ENCODE measurements at places on chromosomes 4 and X.

- DNase-seq: no peak
These were observed 20.0 kb downstream of the ZNF330 start for GRCh38 chr4:141240671-141241070.

GRCh38 chrX:2314831-2315365 lies 185.9 kb downstream of the DHRSX start:
- DNase-seq: no peak

- no peak for DNase-seq
These were observed 111.3 kb downstream of the MAGEE1 start for GRCh38 chrX:76538860-76539259.

DNA sequence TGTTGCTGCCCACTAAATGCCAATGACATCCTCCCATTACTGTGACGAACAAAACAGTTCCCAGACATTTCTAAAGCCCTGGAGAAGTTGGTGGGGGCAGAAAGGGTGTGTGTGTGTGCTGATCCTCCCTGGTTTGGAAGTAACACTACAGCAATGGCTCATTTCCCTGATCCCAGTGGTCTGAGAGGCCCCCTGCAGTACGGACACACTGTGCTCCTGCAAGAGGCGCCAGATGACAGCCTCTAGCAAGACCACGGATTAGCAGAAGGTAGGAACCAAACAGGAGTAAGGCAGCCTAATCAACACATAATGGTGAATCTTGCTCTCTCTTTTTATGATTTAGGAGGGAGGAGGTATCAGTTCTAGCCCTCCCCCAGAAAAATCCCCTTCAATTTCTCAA lies 49.6 kb downstream of the CHRDL1 start:
- DNase-seq: no peak

- no peak for DNase-seq
These were observed 190.1 kb upstream of the GPRIN3 start for GRCh38 chr4:89497517-89498308.

DNA sequence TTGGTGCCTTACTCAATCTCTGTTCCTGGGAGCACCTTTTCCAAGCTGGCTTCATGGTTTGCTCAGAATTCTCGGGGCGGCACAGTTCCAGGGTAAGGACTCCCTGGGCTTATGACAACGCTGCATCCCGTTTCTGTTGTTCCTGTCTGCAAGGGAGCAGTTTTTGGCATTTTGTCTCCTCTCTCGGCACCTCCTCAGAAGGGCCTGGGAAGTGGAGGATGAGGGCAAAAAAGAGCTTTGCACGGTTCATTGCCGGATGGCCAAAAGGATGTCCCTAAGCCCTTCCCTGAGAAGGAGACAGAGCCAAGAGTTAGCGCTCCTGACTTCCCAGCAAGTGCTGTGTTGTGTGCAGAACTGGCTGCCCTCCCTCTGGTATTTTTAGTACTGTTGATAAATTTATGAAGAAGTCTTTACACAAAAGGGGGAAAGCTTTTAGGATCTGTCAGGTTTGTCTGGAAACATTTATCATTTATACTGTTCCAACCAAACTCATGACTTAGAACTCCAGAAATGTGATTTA lies 13.4 kb downstream of the SRD5A3 start:
- DNase-seq: no peak

DNA sequence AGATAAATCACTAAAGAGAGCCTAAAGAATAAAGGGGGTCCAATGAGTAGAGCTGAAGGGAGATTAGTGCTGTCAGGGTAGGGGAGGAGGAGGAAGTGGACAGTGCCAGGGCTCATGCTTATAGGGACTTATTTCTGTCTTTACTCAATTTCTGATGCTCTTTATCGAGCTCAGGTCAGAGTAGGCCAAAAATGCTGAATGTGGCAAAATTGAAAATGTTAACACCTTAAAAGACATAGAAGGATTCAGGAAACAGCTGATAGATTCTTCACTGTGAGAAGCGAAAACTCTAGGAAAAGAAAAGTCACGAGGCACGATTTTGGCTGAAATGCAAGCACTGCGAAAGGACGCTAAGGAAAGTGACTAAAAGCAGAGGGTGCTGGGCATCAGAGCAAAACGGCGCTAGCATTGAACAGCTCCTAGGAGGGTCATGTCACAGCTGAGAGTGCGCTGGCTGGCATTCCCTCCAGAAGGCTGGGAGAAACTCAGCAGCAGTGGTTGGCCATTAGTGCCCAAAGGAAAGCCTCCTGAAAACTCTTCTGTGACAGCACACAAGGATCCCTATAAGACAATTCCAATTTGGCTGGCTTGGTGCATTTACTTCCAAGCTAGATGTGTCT lies 150.9 kb downstream of the HS6ST2 start:
- no peak for DNase-seq

DNA sequence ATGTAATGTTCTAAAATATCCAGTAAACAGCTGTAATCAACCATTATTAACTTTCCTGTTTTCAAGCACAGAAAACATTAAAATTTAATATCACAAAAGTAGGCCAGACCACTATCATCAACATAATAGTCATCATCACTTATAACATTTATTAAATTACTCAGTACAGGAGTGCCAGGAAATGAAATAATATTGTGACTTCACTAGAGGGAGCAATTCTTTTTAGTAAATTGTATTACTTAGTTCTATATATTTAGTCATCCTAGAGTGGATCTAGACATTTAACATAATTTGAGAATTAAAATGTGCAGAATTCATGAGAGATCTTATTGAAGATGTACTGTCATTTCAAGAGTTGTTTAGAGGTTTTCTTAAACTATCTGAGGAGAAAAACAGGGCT lies 33.6 kb downstream of the PITX2 start:
- DNase-seq: no peak

- no peak for DNase-seq
These were observed 2414.2 kb downstream of the PCDH7 start for GRCh38 chr4:33134366-33134765.

- peak; percentile 20 for DNase-seq
These were observed 238.9 kb downstream of the NR3C2 start for GRCh38 chr4:148203056-148203898.

DNA sequence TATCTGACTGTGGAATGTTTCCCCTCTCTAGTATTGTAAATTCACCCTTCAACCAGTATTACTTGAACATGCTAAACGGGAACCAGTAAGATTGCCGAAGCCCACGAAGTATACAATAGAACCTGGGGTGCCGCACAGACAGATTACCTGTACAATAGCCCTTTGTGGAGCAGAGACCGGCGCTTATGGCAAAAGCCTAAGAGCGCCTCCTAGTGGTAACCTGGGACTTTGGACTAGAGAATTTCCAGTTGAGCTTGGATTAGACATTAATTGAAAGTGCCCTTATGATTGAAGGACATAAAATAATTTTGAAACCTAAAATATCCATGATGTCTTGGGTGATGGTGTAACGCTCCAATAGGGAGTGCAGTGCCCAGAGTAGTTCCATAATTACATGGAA lies 14.1 kb downstream of the ZNF157 start:
- peak; percentile 38 for DNase-seq

GRCh38 chr4:169367826-169368225 lies 97.1 kb upstream of the SH3RF1 start:
- no peak for DNase-seq

- DNase-seq: no peak
These were observed 114.2 kb upstream of the FAT4 start for GRCh38 chr4:125200556-125200955.

DNA sequence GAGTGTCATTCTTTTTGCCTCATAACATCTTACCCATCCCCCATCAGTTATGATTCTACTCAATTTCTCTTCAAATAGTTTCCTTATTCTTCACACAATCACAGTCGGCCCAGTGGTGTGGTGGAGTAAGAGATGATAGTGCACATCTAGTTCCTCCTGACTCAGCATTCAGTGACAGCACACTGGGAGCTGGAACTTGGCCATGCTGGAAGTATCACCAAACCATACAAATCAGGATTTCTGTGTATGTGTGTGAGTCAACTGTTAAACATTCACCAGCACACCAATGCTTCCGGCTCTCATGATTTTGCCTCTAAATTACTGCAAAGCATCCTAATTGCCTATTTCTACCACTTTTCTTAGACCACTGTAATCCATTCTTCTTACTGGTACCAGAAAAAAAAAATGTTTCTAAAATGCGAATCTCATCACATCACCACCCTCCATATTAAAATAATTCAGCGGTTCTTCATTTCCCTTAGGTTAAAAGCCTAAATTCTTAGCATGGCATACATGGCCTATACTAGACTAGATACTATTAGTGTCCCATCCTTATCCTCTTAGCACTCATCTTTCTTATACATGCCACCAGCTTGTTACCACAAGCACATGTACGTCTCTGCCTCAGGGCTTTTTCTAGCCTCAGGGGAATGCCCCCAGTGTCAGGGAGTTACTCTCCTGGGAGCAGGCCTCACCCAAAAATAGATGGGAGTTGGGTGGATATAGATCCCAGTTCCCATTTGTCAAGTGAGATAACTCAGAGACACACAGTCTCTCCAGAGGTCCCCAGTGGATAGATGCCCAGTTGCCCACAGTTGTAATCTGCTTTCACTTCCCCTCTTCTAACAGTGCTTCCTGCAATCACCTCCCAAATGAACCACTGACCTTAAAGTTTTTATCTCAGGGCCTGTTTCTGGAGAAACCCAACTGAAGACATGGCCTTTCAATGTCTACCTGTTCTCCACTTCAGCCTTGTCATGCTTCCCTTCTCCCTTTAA lies 49.2 kb upstream of the DDX53 start:
- peak; percentile 85 for DNase-seq

GRCh38 chrX:101210630-101211029 lies 9.0 kb upstream of the DRP2 start:
- DNase-seq: no peak

DNA sequence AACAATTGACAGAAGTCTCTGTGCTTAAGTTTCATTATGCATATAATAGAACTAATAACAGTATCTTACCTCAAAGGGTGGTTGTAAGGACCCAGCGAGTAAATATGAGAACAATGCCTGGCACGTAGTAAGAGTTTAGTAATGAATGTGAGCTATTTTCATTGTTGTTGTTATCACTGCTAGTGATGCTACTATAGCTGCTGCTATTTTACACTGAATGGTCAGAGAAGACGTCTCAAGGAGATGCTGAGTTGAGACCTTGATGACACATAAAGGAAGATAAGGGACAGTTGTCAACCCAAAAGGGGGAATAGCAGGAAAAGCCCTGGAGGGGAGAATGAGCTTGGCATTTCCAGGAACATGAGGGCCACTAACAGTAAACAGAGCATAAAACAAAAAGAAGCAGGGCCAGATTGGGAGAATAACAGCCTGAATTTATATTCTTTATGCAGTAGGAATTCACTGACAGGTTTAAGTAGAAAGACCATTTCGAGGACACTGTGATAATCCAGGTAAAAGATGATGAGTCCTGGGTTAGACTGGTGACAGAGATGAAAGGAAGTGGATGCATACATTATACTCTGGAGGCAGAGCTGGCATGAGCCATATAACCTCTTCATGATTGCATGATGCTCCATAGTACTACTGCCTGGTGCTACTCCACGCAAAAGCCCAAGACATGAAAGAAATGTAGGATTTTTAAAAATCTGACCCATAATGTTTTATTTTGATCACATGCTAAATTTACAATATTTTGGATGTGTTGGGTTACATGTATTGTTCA lies 23.1 kb downstream of the ATP8A1 start:
- DNase-seq: no peak

DNA sequence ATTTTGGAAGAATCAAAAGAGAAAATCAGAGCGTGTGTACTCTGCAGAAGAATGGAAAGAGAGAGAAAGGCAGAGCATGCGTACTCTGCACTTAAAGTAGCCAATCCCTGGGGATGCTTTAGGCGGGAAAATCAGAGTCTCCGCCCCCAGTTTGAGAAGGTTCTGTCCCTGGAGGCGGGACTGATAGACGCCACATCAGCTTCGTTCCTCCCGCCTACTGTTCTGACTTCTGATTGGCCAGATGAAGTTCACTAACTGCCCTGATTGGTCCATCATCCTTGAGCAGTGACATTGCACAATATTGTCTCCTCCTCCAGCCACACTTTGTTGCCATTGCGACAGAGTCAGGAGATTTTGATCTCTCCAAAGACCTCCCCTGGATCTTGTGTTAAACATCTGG lies 23.8 kb downstream of the SSX1 start:
- no peak for DNase-seq

DNA sequence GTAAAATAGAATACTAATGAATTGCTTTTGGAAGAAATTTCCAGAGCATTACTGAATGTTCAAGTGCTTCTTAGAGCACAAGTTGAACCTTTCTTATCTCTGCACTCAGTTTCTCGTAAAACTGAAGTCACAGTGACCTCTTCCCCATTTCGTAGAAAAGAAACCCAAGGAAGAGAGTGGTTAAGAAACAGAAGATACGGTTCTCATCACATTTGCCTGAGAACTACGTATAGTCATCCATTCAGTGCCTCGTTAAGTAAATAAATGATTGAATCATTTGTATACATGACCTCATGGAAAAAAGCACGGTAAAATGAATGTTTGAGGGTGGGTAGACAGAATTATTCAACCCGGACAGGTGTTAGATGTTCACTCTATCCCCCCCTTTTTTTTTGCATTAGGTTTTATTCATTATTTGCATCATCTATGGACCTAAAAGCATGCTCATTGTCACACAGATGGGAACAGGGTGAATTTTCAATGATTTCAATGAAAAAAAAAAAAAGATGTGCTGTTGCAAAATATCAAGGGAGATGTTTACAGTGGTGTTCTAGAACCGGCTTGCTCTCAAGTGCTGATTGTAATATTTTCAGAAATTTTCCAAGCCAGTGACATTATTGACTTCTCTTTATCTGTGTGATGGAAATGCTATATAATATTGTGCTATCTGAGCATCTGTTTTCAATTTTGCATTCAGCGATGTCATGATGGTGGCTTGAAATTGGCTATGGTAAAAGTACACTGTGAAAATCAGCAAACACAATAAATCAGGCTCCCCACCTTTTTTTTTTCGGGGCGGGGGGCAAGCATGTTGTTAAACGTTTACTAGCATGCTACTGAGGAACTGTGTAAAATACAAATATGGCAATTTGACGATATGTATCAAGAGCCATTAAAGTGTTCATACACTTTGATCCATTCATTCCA lies 4.3 kb downstream of the RHOH start:
- no peak for DNase-seq

- DNase-seq: peak; percentile 66
These were observed 43.4 kb downstream of the SHROOM2 start for GRCh38 chrX:9829308-9830267.

- DNase-seq: no peak
These were observed 40.4 kb downstream of the BCOR start for GRCh38 chrX:40057405-40057804.

DNA sequence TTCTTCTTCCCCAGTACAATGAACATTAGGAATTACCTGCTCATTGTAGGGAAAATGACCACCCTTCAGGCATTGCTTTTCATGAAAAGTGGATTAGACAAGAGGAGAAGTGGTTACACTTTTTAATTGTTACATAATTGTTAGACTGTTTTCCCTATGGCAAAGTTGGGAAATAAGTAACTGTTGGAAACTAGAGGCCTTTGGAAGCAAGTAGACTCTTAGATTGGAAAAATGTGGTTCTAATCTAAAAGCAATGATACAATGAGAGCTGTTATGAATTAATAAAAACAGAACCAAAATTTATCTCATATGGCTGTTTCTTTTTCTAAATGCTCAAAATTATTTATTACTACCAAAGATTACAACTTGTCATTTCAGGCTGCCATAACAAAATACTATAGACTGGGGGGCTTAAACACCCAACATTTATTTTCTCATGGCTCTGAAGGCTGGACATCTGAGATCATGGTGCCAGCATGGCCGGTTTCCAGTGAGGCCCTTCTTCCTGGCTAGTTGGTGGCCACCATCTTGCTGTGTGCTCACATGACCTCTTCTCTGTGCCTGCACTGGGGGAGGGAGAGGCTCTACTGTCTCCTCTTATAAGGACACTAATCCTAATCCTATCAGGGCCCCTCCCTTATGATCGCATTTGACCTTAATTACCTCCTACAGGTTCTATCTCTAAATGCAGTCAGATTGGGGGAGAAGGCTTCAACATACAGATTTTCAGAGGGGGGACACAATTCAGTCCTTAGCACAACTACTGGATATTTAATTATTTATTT lies 12.5 kb downstream of the CC2D2A start:
- DNase-seq: no peak

Measured in astrocyte of the cerebellum (primary cell).